LNCaP clone FGC (cell line): ENCODE measurements at places on chromosomes 1 and 21.

- DNase-seq, result no peak
These were observed 130.4 kb downstream of the TRABD2B start for GRCh38 chr1:47866601-47867437.

DNA sequence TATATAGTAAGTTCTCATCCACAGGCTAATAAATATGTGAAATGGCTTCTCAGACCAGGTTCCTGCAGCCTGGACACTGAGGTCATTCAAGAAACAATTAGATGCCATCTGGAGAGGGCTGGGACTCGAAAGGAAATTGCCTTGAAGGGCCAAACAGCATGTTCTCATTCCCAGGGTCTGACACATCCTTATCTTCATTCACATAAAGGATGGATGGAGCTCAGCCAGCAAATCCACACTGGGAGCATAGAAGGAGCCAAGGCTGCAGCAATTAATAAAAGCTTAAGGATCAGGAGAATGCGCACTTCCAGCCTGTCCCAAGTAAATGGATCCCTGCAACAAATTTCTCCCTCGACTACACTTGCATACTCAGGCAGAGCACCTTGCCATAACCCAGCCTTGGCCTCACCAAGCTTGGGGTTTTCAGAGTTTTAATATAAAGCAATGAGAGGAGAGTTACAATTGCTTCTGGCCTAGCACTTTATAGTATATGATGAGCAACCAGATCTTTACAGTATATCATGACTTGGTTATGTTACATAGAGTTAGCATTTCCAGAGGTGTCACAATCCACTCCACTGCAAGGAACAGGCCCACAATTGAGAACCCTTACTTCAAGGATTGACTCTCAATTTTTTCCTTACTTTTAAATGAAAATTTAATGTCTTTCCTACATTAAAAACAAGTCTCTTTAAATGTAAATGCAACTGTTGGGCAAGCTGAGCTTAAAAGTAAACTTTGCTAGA, 55.9 kb downstream of the BCAR3 start:
- no peak for DNase-seq

- no peak for DNase-seq
These were observed 132.0 kb downstream of the GIPC2 start for GRCh38 chr1:78177708-78178270.

DNA sequence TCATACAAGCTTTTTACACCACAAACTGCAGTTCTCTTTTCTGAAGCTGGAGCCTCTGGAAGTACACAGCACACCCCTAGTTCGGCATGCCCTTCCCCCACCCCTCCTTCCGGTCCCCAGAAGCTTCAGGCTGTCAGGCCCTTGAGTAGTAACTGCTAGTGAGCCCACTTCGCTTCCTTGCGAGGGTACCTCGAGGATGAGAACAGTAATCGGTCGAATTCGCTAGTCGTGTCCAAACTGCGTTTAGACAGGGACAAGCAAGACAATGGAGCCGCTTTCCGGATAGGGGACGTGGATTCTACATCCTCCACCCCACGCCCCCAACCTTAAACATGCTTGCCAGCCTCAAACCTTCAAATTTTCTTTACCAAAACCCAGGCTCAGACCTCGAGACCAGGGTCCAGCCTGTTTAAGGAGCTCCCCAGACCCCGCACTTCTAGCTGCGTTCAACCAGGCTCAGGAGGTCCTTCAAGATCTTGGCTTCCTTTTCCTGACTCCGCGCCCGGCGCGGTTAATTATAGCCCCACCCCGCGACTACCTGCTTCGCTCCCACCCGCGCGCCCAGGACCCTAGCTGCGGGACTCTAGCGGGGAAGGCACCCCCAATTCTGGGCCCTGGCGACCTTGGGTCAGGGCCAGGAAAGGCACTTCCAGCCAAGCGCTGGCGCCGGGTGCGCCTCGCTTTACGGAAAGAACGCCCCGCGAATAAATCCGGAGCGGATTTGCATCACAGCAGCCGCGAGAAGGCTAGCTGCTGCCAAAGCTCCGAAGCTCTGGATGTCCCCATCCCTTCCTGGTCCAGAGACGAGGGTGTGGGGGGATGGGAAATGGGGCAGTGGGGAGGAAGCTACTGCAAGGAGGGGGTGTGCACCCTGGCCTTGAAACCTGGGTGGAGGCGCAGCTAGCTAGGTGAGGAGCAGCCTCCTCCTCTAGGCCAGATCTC, 8.1 kb upstream of the TSPAN1 start:
- no peak for DNase-seq

DNA sequence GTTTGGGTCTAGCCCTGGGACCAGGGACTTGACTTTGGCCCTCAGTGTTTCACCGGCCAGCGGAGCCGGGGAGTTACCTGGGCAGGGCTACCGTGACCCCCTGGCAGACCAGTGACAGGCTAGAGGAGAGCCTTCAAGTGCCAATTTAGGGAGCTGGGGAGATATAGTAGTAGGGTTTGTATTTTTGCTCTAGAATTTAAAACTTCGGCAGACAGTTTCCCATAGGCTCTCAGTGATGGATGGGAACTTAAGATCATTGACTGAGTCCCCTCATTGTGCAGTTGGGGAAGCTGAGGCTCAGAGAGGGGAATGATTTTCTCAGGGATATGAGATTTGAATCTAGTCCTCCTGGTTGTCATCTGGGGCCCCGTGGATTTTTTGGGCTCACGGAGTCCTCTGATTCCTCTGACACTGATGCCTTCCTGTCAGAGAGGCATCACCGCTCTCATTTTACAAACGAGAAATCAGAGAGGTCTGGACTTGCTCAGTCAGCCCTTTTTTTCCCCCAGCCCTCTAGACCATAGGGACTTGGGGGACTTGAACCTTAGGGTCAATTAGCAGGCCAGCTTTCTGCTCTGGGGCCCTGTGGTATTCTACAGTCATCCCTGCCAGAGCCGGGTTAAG, 58.3 kb upstream of the ACOT11 start:
- DNase-seq, result no peak

- no peak for DNase-seq
These were observed 6.4 kb upstream of the SPATC1L start for GRCh38 chr21:46190491-46191131.

DNA sequence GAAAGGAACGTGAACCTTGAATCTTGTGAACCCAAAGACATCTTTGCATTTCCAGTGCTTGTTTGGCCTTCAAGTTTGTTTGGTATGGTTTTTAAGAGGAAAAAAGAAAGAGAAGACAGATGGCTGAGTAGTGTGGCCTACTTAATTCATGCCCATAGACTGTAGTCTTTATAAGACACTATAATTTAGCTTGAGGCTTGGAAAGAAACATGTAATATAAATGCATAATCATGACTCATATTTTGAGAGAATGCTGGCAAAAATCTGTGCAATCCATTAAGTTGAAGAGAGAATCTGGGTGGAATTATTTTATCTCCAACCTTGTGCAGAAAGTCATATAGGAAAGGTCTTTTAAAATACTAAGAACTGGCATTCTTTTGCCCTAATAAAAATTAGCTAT, 179.3 kb downstream of the SIPA1L2 start:
- no peak for DNase-seq

DNA sequence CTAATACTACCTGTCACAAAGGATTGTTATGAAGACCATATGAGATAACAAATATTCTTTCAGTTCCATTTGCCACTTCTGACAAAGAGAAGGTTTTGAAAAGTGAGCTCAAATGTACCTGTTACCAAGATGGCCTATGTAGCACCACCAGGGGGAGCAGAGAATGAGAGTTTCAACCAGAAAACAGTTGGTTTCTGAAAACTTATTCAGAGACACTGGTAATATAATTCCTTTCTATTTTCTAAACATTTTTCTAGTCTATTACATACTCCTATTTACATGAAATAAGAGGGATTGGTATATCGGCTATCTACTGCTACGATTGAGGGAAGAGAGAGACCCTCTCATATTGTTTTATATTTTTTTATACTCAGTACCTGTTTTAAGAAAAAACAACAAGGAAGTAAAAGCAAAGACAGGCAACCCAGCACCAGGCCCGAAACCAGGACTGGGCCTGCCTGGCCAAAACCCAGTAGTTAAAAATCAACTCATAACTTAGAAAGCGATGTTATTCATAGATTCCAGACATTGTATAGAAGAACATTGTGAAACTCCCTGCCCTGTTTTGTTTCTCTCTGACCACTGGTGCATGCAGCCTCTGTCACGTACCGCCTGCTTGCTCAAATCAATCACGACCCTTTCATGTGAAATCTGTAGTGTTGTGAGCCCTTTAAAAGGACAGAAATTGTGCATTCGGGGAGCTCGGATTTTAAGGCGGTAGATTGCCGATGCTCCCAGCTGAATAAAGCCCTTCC, 48.3 kb downstream of the IL23R start:
- DNase-seq, result no peak

GRCh38 chr1:8083739-8084484, 57.8 kb upstream of the ERRFI1 start:
- peak; percentile 64 for DNase-seq

GRCh38 chr1:174654560-174654959, 206.8 kb downstream of the GPR52 start:
- DNase-seq, result no peak

DNA sequence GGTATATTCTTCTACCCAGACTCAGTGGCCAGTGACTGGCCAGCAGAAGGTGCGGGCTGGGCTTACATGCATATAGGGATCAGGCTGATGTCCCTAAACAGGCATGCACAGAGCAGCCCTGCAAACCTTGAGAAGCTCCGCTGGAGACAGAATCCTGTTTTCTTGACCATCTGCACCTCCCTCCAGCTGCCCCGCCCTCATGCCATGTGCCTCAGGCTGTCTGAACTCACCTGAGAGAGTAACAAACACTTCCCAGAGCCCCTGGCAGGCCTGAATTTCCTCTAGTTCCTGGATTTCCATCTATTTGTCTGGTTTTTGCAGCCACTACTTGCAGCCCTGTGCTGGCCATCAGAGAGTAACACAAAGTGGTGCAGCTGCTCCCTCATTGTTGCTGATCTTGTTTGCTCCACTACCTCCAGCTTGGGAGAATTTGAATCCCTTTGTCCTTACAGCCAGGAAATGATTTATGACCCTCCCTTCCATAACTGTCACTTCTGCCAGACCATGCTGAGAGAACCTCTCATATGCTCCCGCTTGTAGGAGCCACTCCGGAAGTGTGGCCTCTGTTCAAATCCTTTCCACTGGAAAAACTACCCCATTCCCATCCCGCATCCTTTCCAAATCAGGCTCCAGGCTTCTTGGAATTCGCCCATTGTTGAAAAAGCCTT, 113.6 kb downstream of the NMNAT2 start:
- DNase-seq, result no peak

DNA sequence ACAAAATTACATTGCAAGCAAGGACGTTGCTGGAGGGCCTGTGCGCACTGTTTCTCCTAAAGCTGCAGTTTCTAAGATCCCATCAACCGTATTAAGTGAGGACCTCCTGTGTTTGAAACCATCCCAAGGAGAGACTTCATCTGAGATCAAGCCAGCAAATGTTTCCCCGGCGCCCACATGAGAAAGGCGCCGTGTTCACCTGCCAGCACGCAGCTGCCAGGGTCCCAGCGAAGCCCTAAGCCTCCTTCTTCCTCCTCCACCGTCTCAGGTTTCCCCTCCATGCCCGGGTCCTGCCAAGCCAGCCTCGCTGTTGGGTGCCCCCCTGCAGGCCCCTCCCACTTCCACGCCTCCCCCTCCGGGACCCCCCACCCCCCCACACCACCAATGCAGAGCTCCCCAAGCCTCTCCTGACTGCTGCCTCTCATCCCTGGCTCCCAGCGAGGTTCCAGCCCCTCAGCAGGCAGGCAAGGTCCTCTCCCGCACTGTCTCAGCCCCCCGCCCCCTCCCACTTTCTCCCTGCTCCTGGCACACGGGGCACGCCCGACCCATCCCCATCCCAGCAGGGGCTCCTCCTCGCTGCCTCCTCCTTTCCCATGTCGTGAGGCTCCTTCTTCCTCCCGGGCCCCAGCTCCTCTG, 8.6 kb upstream of the TFF1 start:
- DNase-seq, result no peak

DNA sequence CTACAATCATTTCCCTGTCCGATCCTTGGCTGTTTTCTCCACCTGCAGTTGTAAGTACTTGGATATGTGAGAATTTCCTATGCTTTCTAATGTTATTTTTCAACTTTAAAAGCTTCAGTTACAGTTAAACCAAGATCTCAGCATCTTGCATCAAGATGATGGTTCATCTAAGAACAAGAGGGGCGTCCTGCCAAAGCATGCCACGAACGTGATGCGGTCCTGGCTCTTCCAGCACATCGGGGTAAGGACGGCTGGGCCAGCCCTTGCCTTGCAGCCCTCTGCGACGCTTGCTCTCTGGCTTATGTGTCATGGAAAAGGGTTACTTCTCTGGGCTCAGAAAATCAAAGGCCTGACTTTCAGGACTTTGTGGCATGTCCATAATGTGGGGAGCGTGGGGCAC, 46.8 kb downstream of the PKNOX1 start:
- no peak for DNase-seq

- no peak for DNase-seq
These were observed 39.9 kb upstream of the ABCA4 start for GRCh38 chr1:94160811-94161210.

GRCh38 chr21:43877936-43878575, 13.0 kb downstream of the AGPAT3 start:
- no peak for DNase-seq

DNA sequence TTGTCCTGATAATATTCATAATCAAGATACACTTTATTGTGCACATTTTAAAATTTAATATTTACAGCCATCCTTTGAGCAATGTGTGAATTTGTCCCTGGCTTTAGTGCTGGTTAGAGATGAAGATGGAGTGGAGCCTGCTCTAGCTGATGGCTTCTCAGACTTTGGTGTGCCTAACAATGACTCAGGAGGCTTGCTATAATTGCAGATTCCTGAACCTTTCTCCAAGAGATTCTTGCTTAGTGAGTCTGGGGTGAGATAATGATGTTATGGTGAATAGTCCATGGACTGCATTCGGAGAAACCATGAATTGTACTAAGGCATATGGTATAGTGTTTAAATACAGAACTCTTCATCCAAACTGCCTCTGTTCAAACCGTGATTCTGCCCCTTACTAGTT, 307.1 kb downstream of the PAPPA2 start:
- DNase-seq, result no peak

DNA sequence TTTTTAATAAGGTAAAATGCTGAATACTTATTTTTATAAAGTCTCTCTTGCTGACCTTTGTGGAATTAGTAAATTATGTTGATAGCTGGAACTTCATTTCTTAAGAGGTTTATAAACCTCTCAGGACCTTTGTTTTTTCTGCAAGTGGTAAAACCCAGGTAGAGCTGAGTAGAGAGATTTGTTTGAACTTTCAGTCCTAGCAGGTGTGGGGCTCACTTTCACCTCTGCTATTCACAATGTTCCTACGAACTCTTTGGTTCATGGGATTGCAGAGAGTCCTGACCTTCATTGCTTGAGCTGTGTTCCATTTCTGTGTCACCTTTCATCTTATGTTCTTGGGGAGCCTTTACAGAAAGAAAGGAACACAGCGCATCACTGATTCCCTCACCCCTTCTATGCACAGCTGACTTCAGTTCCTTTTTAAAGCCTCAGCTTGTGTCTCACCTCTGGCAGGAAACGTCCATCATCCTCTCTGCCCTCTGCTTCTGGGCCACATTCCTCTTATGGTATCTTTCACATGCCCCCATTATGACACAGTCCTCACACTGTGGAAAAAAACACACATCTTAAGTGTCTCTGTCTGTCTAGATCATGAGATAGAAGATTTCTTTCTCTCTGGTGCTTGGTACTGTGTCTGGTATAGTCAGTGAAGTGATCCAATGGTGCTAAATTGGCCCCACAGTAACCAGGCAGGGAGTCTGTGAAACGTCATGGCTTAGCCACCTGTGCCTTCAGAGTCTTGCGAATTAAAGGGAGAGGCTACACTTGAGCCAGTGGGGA, 262.5 kb upstream of the B3GALT2 start:
- no peak for DNase-seq

GRCh38 chr1:61337037-61337436, 254.7 kb downstream of the NFIA start:
- DNase-seq, result no peak

- DNase-seq, result no peak
These were observed 270.6 kb downstream of the TPR start for GRCh38 chr1:186104459-186104858.
